ENCODE measurements at places on chromosomes 2 and 18. TPM values are rescaled to one million over a fixed set of nuclear protein-coding genes. Genes with fewer than 3 reads are reported as not detected.

- DNase-seq: no peak
Observed at GRCh38 chr2:239724851-239725550, 300.1 kb downstream of the NDUFA10 start.

DNA sequence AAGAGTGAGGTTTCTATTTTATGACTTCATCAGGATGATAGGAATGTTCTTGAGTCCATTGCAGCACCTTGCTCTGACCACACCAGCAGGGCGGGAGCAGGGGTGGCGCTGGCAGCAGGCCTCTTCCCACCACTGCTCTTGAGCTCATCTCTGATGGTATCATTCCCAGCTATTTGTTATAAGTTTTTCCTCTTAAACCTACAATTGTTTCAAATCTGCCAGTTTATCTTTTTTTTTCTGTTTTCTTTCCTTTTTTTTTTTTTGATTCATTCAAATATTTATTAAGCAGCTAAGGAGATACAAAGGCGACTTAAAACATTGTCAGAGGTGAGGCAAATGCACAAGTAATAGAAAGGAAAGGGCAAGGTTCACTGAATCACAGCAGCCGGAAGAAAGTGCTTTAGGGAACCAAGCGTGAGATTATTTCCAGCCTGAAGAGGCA lies 28.7 kb downstream of the NIFK start:
- DNase-seq: no peak

Gene CRACDL
- total RNA-seq: 13.3 TPM

DNA sequence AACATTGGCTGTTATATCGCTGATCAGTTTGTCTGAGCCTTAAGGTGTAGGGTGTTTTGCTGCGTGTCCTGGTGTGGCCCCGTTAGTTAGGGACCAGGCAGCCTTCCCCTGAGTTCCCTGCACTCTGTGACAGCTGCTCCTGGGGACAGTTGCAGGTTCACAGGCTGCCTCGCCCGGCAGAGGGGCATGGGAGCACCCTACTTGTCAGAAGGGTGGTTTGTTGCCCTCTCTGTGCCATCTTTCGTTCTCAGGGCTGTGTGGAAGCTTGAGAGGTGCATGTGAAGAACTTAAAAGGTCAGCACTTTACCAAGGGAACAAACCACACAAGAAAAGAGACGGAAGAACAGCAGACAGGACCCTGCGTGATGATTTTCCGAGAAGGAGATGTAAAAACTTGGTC lies 159.6 kb downstream of the LDLRAD4 start:
- no peak for DNase-seq

DNA sequence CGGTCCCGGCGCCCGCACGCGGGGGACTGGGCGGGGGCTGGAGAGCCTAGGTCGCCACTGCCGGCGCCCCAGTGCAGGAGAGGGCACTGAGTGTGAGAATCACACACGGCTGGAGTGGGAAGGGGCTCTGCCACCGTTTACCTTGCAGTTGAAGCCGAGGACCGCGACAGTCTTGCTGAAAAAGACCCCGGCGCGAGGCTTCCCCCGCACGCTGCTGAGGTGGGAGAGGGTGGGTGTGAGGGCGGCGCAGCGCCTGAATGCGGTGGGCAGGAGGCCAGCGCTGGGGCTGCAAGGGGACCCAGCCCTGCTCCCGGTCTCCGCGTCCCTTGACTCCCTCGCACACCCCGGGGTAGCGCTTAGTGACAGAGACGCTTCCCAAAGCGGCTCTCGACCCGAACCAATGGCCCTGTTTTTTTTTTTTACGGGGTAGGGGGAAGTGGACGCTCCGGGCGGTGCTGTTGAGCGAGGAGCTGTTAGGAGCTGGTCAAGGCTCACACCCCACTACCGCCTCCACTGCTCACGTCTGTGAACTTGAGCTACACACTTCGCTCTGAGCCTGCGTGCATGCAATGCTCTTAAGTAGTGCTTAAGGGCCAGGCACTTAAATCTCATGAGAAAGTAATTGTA lies 794 bp downstream of the NOTO start:
- DNase-seq: no peak

DNA sequence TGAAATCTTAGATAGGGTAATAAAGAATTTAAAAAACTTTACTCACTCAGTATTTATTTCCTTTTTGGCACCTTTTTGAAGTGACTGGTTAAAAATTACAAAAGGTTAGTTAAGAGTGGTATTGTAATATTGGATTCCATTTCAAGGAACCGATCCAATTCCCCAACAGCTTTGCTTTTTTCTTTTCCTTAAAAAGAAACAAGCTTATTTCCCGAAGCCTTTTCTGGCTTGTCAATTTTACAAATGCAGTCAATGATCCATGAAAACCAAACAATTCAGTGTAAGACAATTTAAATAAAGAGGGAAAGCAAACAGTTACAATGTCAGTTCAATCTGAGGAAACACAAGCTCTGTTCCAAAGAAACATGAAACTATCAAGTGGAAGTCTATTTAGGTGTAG lies 200.2 kb downstream of the RIT2 start:
- DNase-seq: no peak

GRCh38 chr18:39770399-39770798 lies 2184.6 kb upstream of the PIK3C3 start:
- DNase-seq: no peak

Gene WDPCP
- 4.2 TPM for total RNA-seq

Gene GPR75
- total RNA-seq: 2.9 TPM

Gene EML6
- 0.41 TPM for total RNA-seq

DNA sequence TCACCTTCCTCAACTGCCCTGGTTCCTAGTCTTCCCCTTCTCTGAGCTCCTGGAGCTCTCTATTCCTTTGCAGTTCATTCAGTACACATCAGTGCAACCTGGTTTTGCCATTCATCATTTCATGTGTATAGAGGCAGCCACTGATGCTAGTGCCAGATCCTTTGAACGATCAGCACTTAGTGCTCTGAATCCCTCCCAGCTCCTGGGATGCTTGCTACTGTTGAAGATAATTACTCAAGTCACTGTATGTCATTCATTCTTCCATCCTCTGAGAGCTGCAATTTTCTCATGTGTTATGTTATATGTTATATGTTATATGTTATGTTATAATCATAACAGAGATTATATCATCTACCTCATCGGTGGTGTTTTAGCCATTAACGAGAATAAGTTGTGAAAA lies 98.5 kb upstream of the UXS1 start:
- DNase-seq: no peak

Gene TEKT4
- total RNA-seq: not detected

DNA sequence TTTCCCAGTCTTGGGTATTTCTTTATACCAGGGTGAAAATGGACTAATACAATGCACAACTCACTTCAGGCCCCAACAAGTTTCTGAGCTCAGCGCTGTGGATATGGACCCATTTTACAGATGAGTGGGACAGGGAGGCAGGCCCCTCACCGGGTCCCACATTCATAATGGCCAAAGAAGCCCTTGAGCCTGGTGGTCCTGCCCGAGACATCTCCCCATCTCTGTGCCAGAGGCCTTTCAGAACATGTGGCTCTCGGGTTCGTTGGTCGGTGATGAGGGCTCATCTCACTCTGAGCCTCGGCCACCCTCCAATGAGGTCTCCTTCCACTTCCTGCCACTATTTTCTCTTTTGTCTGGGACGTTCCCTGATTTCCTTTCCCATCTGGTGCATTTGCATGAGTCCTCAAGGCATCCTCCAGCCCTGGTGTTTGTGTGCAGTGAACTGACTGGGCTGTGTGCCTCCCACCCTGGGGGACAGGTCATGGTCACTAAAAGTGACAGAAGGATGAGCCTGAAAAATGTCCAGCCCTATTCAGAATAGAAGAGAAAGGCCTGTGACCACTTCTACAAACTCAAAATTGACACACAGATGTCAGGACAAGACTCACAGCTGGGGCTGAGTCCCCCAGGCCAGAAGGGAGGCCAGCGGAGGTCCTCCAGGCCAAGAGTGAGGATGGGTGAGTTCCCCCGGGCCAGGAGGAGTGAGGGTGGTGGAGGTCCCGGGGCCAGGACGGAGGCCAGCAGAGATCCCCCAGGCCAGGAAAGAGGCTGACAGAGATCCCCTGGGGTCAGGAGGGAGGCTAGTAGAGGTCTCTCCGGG lies 134.5 kb downstream of the PTGR3 start:
- no peak for DNase-seq

Gene TCF23
- not detected for total RNA-seq
